ENCODE measurements at places on chromosomes 3 and 15. TPM values are rescaled to one million over a fixed set of nuclear protein-coding genes. Genes with fewer than 3 reads are reported as not detected.

GRCh38 chr3:69033470-69033869 is 18.7 kb downstream of the TMF1 start:
- no peak overlapping the region for H3K27ac ChIP-seq
- H3K4me3 ChIP-seq, result no peak overlapping the region
- H3K4me1 ChIP-seq, result no peaks in the 10 kb centered on the region
- DNase-seq, result no peak

DNA sequence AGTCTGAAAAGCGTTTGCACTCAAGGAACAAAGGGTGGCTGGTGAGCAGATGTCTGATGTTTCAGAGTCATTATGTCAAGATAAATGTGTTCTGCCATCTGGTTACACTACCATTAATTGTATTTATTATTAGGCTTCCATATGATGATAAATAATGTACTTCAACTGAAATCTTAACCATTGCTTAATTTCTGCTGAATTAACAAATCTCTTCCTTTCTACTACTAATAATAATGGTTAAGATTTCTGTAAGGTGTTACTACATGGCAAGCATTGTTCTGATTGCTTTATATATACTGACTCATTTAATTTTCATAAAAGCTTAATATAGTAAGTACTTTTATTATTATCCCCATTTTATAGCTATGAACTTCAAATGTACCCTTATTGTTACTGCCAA is 68.4 kb upstream of the GALNT15 start:
- no peak overlapping the region for H3K4me3 ChIP-seq
- no peak overlapping the region for H3K27ac ChIP-seq
- H3K4me1 ChIP-seq, result peaks cover 22% of the 10 kb centered on the region
- DNase-seq, result no peak

- no peak for DNase-seq
- no peak overlapping the region for H3K4me3 ChIP-seq
- peaks cover 4% of the 10 kb centered on the region for H3K4me1 ChIP-seq
- no peaks in the 10 kb centered on the region for H3K27me3 ChIP-seq
- H3K36me3 ChIP-seq, result no peaks in the 10 kb centered on the region
These were observed 661.6 kb upstream of the CBLB start for GRCh38 chr3:106530367-106530766.

DNA sequence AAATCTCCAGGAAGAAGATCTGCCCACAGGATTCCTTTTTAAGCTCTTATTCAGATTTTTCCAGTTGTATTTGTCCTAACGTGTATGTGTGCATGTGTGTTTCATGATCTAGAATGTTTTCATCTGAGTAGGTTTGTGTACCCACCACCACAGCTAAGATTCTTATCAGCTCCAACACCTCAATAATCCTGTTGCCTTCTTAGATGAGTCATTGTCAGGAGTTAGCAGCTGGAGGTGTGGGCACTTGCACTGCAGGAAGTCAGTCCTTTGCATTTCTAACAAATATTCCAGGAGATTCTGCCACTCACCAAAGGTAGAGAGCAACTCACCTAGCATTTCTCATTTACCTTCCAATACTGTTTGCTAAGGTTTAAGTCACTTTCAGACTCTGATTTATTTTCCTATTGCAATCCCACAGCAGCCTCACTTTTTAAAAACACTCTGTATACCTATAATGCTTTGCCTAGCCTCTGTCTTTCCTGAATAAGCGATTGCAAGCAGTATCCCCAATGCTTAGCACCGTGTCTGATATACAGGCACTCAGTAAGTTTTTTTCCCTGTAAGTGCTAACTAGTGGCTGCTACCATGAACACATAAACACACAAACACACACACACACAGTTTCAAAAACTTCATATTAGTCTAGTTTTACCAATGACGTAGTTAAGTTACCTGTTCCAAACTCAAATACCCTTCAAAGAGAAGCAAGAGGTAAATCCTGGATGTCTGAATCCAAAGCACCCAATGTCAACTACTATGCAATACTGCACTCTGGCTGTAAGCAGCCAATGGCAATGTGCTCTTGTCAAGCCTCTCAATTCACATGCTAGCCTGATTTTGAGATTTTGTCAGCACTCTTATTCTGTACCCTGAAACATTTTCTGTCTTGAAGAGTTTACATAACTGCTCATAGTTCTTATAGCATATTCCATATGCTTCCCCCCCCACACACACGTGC is 713.5 kb upstream of the LMCD1 start:
- peak overlapping the region; percentile 35 for H3K27ac ChIP-seq
- H3K36me3 ChIP-seq, result no peaks in the 10 kb centered on the region
- no peak overlapping the region for H3K4me3 ChIP-seq
- DNase-seq, result no peak

DNA sequence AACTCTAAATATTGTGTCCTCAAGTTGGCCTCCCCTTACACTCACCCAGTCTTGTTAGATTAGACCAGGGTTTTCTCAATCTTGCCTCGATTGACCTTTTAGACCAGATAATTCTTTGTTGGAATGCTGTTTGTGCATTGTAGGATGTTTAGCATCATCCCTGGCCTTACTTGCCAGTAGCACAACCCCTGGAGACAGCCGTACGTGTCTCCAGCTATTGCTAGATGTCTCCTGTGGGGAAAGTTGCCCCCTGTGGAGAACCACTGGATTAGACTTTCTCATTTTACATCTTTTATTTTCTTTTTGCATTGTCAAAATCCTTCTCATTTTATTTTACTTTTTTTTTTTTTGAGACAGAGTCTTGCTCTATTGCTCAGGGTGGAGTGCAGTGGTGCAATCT is 2.2 kb downstream of the WDR6 start:
- peaks cover 67% of the 10 kb centered on the region for H3K36me3 ChIP-seq
- peaks cover 10% of the 10 kb centered on the region for H3K4me1 ChIP-seq
- no peaks in the 10 kb centered on the region for H3K27me3 ChIP-seq
- H3K4me3 ChIP-seq, result no peak overlapping the region

DNA sequence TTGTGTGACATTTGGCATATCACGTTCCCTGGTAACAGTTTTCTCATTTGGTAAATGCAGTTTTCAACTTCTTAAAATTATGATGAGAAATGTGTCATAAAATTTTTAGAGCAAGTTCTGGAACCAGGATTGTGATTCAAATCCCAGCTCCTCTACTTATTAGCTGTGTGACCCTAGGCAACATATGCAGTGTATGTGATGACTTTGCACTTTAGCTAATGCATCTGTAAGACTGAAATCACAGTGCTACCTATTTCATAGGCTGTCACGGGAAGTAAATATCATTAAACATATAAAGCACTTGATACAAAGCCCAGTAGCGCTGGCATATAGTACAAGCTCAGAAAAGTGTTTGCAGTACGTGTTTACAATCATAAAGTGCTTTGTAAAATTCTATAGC is 419.4 kb downstream of the GRM7 start:
- no peak overlapping the region for H3K4me3 ChIP-seq
- H3K27ac ChIP-seq, result no peak overlapping the region
- no peaks in the 10 kb centered on the region for H3K27me3 ChIP-seq
- DNase-seq, result no peak
- H3K36me3 ChIP-seq, result no peaks in the 10 kb centered on the region

CEP152 gene
- total RNA-seq, result 6.5 TPM

KLHL6 gene
- not detected for total RNA-seq

EFCAB12 gene
- 0.22 TPM for total RNA-seq

CACNA1D gene
- total RNA-seq, result 0.26 TPM

DNA sequence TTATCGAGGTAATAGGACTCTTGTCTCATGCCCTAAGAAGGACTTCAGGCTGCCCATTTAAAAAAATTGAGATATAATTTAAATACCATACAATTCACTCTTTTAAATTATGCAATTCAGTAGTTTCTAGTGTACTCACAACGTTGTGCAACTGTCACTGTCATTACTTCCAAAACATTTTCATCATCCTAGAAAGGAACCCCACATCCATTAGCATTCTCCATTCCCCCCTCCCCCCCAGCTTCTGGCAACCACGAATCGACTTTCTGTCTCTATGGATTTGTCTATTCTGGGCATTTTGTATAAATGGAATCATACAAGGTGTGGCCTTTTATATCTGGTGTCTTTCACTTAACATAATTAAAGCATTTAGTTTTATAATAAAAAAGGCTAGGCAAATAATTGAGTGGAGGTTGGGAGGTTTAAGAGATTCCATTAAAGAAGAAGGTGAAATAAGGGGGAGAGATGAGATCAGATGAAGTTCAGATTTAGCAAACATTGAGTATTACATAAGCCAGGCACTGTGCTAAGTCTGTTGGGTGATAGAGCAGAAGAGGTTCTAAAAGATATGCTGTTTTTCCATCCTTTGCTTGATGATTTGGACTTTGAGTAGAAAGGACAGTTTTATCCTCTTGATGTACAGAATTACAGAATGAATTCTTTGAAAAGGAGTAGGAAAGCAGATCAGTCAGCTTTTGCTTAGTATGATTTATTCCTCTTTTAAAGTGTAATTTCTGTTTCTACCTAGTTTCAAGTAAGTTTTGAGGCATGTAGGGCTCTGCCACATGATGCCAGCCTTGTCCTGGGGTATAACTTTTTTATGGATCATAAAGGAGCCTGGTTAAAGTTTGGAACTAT is 36.3 kb downstream of the UBE2E2 start:
- peak; percentile 16 for DNase-seq
- no peaks in the 10 kb centered on the region for H3K36me3 ChIP-seq
- peaks cover 18% of the 10 kb centered on the region for H3K4me1 ChIP-seq
- H3K4me3 ChIP-seq, result no peak overlapping the region
- H3K27ac ChIP-seq, result no peak overlapping the region

DNA sequence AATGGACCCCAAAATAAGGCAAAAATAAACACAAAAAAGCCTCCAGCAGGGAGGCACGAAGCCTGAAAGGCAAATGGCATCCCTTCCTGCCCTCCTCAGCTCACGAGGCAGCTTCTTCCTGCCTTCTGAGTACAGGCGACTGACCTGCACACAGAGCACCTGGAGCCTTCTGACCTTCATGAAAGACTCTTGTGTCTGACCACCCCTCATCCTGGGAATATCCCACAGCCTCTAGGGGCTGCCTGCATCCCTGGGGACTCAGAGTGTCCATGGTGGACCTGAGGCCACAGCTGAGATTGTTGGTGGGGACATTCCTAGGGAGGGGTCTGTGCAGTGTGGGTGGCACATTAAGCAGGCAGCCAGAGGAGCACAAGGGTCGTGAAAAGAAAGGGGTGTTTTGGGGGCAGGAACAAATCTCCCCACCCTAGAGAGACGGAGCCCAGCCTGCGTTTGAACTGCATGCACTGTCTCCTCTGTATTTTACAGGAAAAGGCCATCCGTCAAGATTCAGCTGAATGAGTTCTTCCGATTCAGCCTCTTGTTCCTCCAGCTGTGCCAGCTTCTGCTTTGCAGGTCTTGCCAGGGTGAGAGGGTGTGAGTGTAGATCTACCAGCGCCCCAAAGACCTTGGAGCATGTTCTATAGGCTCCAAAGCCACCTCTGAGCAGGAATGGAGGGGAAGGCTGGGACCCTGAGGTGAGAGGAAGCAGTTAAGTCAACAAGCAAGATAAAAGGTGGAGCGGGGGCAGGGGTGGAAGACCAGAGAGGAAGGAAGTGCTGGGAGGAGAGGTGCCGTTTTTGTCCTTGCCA is 80.4 kb upstream of the MEF2A start:
- peak overlapping the region; percentile 38 for H3K4me3 ChIP-seq
- H3K36me3 ChIP-seq, result no peaks in the 10 kb centered on the region
- no peak for DNase-seq
- peak overlapping the region; percentile 65 for H3K27ac ChIP-seq
- peaks cover 17% of the 10 kb centered on the region for H3K4me1 ChIP-seq

ALS2CL gene
- total RNA-seq, result 93.6 TPM

SCG5 gene
- 4.0 TPM for total RNA-seq

ANKRD63 gene
- total RNA-seq, result not detected

DNA sequence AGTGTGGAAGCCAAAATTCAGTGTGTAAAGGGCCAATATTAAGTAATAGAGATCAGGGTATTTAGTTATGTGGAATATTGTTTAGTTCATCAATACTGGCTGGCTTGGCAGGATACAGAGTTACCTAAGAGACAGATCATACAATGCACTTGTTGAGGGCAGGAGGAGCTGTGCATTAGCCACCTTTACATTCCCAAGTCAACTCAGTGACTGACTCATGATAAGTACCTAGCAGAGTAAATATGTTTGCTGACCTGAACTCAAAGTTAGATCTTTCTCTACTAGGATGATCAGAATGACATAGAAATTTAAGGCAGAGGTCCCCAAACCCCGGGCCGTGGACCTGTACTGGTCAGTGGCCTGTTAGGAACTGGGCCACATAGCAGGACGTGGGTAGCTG is 3.5 kb upstream of the ABHD17C start:
- H3K4me1 ChIP-seq, result peaks cover 10% of the 10 kb centered on the region
- no peaks in the 10 kb centered on the region for H3K36me3 ChIP-seq
- H3K27me3 ChIP-seq, result no peaks in the 10 kb centered on the region
- H3K4me3 ChIP-seq, result no peak overlapping the region

DNA sequence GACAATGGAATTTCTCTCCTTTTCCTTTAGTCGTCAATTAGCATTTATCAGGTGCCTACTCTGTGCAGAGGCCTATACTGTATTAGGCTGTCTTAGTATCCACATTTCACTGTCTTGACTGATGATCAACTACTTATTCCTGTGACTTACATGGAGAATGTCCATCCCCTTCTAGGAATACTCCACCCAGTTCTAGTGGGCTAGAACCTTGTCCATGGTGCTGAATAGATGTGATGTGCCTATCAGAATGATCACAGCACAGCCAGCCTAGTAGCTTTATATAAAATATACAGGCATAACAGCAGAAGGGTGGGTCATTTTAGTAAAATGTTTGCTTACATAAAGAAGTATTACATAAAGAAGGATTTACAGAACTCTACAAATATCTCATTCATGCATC is 621.4 kb downstream of the PDCD6IP start:
- no peak overlapping the region for H3K27ac ChIP-seq
- peak; percentile 58 for DNase-seq
- no peaks in the 10 kb centered on the region for H3K4me1 ChIP-seq

DNA sequence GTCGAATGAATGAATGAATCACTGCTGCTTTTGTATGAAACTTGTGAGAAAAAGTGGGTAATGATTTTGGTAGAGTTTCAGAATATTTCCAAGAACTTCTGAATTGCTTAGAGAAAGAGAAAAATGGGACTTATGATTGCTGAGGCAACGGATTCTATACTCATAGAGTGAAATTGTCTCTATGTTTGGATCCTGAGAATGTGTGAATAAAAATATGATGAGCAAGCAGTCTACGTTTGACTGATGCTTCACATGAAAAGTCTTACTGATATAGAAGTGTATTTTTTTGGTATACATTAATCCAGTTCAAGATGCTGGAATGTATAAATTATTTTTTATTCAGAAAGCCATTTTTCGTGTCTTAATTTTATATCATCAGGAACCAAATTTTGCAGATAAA is 441.1 kb downstream of the NLGN1 start:
- no peaks in the 10 kb centered on the region for H3K36me3 ChIP-seq
- DNase-seq, result no peak
- H3K4me1 ChIP-seq, result no peaks in the 10 kb centered on the region
- H3K27me3 ChIP-seq, result no peaks in the 10 kb centered on the region

GRCh38 chr3:121885386-121885785 is 8.8 kb upstream of the SLC15A2 start:
- no peaks in the 10 kb centered on the region for H3K27me3 ChIP-seq
- no peak overlapping the region for H3K27ac ChIP-seq
- no peaks in the 10 kb centered on the region for H3K4me1 ChIP-seq
- H3K4me3 ChIP-seq, result no peak overlapping the region

GRCh38 chr15:46941241-46941640 is 776.1 kb upstream of the SEMA6D start:
- DNase-seq, result no peak
- H3K36me3 ChIP-seq, result no peaks in the 10 kb centered on the region
- no peaks in the 10 kb centered on the region for H3K4me1 ChIP-seq
- no peak overlapping the region for H3K4me3 ChIP-seq

All from MCF 10A (cell line).